ENCODE measurements at places on chromosomes 12 and 14. TPM values are rescaled to one million over a fixed set of nuclear protein-coding genes. Genes with fewer than 3 reads are reported as not detected.
A peak's percentile ranks its signal among the peaks of the same experiment; 100 is the strongest.

- no peak for DNase-seq
Observed at GRCh38 chr14:63492391-63492790, 50.8 kb downstream of the PPP2R5E start.

Gene RAD51AP1
- 3.7 TPM for total RNA-seq

DNA sequence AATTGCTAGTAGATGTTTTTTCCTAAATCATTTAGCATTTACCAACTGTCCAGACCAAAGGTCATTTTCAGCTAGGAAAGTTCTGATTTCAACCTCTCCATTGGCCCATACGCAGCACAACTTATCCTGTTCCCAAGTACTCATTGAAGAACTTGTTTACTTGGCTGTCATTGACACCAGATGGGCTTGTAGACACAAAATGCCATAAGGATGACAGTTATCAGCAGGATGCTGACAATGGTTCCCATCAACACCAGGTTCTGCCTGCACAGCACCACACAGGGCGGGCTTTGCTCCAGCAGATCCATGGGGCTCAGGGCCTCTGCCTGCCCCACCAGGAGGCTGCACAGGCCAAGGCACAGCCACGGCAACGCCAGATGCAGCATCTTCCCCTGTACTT is 36.5 kb upstream of the TMPRSS12 start:
- no peak for DNase-seq

Gene PARP11
- total RNA-seq: 11.4 TPM

Gene OTOGL
- total RNA-seq: 0.41 TPM

DNA sequence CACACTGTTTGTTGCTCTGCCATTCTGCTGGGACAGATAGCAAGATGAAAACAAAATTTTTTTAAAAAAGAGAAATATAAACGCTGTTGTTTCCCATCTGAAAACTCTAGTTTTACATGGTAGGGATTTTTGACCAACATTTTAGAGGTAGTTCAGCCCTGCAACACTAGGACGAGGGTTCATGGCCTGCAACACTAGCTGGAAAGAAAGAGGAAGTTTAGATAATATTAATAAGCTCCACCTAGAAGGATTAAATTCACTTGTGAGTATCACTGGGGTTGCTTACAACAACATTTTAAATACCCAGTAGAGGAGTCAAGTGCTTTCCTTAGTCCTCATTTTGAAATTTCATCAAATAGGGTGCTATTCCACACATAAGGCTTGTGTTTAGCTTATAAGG is 68.2 kb downstream of the SRGAP1 start:
- DNase-seq: no peak

Gene ZNF705A
- not detected for total RNA-seq

- DNase-seq: no peak
Observed at GRCh38 chr14:49975799-49976198, 82.9 kb downstream of the ARF6 start.

Gene CORO1C
- 171 TPM for total RNA-seq

DNA sequence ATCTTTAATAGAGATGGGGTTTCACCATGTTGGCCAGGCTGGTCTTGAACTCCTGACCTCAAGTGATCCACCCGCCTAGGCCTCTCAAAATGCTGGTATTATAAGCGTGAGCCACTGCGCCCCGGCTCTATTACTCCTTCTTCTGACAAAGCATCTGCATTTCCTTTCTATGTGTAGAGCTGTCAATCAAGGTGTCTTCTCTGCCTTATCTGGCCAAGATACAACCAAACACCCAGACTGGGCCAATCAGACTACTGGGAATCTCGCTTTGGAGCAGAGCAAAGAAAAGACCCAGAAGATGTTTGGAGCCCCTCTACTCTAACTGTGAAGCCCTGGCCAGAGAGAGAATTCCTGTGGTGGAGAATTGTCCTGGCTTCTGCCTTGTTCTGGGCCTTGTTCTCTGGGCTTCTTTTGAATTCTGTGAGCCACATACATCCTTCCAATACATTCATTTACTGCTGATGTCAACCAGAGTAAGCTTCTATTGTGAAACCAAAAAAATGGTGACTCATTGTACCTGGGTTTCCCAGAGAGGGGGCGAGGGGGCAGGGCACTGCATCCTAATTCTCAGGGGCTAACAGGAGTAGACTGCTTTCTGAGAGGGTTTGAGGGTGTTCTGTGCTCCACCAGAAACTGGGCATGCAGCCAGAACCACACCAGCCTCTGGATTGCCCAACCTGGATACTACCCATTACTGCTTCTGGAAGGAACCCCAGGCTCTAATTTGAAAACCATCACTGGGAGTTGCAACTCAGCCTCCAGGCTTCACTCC is 18.8 kb upstream of the FLVCR2 start:
- DNase-seq: no peak

DNA sequence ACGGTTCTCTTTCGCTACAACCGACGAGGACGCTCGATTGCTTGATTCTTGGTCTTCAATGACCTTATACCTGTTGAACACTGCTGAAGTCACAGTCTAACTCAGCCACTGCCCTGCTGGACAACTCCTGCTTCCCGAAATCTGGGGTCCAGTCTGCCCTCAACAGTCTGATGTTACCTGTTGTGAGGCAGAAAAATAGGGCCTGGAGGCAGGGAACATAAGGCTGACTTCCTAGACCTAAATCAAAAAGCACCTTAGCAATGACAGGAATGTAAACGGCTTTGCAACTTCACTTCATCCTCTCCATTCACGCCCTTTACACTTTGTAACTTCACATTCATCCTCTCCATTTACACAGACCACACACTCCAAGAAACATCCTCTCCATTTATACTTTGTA is 597 bp upstream of the GLTP start:
- no peak for DNase-seq

Gene MDGA2
- 39.1 TPM for total RNA-seq

DNA sequence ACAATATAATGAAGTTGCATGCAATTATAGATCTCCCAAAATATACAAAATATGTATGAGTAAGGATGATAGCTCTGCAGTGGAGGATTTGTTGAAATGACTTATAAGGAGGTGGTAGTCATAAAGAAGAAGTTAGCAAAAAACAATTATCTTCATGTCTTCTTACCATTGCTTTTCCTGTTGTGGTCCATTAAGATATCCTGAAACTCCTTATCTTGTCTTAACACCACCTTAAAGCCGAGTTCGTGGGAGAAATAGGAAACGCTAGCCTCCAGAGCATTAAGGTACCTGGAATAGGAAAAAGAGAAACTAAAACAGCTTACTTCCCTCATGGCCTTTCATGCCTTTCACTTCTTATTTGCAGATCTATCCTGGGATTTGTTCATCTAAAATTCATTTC is 15.2 kb downstream of the GUCY2C start:
- no peak for DNase-seq

Gene TMEM119
- 0.82 TPM for total RNA-seq

- no peak for DNase-seq
Observed at GRCh38 chr12:21764065-21764464, 10.4 kb downstream of the KCNJ8 start.

Gene ERP27
- total RNA-seq: not detected

Gene NAB2
- 30.2 TPM for total RNA-seq

GRCh38 chr12:52171950-52172512 is 19.8 kb downstream of the KRT80 start:
- no peak for DNase-seq

GRCh38 chr14:24296341-24297157 is 3.0 kb downstream of the DHRS1 start:
- DNase-seq: no peak

DNA sequence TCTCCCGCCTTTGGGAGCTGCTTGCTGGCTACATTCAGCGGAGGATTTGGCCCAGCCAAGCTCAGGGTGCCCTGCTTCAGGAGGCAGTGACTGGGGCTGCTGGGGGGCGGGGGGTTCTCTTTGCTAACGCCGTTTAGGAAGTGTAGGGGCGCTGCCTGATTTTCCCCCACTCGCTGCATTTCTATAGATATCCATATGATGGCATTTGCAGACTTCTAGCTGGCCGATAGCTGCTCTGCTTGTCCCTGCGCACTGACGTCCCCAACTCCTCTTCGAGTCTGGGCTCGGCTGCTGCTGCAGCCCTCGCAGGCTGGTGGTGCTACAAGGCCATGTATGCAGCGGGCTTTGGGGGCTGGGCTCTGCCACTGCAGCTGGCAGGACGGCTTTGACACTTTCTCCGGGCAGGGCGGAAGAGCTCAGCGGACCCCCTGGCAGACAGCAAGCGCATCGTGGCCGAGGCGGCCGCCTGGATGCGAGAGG is 3.1 kb downstream of the LRFN5 start:
- DNase-seq: peak; percentile 46

DNA sequence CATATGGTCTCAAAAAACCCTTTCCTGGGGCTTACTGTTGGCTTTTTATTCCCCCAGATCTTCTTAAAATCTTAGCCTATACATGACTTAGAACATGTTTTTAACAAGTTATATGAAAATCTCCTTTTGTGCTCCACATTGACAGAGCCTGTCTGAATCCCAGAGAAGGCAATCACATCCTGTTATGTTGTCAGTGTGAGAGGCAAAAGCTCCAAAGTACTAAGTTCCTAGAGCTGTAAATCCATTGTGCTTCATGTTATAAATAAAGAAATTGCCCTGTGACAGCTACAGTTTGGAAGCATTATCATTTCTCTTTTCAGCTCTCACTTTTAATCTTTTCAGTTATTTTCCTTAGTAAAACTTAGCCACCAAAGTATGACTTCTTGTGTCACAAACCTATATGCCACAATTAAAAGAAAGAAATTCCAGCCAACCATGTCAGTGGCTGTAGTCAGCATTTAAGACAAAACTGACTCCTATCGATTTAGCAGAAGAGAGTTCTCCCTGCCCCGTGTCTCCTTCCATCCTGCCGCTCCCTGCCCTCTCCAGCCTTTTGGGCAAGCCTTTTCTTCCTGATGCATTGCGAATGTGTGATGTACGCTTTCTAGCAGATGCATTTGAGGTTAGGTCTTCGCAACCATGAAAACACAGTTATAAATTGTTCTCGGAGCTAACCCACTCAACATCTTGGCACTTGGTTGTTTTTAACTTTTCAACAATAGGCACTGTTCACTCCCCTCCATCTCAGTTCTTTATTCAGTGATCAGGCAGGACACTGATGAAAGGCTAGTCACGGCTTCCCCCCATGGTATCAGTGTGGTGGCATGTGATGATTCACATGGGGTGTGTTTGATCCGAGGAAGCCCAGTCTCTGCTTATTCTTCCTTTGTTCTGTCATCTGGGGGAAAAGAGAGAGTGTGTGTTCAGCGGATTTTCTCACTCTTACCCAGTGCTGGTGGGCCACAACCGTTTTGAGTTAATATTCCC is 143.5 kb downstream of the SSPN start:
- peak; percentile 20 for DNase-seq

Gene KRT72
- total RNA-seq: not detected

Gene AICDA
- total RNA-seq: not detected

- DNase-seq: peak; percentile 59
Observed at GRCh38 chr12:128387811-128388422, 120.9 kb downstream of the TMEM132C start.

DNA sequence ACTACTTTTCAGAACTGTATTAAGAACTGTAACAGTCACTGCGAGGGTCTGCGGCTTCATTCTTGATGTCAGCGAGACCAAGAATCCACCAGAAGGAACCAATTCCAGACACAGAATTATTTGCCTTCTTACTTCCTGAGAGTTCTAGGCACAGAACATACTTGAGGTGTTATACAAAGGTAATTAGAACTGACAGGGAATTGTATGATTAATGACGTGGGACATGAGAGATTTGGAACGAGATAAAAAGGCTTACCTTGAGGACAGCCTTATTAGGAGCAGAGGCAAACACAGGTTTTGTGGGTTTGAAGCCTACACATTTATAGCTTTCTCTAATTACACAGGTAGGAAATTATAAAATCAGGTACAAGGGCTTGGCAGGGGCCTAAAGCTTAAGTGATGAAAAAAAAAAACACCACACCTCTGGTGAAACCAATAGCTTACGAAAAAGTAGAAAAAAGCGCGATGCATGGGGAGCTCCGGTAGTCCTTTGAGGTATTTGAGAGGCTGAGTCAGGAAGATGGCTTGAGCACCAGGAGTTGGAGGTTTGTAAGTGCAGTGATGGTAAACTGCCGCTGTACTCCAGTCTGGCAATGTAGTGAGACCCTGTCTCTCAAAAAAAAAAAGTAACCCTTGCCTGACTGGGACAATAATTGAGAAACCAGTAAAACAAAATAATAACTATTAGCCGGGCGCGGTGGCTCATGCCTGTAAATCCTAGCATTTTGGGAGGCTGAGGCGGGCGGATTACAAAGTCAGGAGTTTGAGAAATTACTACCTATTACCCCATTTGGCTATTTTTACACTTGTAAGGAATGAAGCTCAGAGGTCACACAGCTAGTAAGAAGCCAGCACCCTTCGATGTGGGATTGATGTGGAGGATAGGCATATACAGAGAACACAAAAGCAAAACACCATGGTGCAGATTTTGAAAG is 795 bp upstream of the ACOT2 start:
- DNase-seq: no peak

GRCh38 chr12:67590149-67590790 is 58.3 kb upstream of the DYRK2 start:
- DNase-seq: no peak

Gene KRT73
- total RNA-seq: not detected

- no peak for DNase-seq
Observed at GRCh38 chr14:36105401-36105800, 71.1 kb downstream of the PTCSC3 start.

Gene NFE2
- total RNA-seq: 0.82 TPM

DNA sequence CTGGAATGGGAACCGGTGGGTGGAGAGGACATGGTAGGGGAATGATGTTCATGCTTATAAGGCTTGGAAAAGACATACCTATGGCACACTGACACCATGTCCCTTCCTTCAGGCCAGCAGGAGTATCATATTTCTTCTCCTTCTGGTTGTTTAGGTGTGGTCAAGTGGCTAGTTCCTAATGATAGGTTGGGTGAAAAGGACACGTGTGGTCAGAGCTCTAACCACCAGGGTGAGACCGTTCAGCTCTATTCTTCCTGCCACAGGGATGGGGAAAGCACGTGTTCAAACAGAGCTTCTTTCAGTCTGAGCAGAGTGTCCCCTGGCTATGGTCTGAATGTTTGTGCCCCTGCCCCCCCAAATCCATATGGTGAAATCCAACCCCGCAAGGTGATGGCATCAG is 209.1 kb downstream of the PAX9 start:
- DNase-seq: no peak

Gene MUCL1
- not detected for total RNA-seq

Gene RILPL1
- total RNA-seq: 3.7 TPM

DNA sequence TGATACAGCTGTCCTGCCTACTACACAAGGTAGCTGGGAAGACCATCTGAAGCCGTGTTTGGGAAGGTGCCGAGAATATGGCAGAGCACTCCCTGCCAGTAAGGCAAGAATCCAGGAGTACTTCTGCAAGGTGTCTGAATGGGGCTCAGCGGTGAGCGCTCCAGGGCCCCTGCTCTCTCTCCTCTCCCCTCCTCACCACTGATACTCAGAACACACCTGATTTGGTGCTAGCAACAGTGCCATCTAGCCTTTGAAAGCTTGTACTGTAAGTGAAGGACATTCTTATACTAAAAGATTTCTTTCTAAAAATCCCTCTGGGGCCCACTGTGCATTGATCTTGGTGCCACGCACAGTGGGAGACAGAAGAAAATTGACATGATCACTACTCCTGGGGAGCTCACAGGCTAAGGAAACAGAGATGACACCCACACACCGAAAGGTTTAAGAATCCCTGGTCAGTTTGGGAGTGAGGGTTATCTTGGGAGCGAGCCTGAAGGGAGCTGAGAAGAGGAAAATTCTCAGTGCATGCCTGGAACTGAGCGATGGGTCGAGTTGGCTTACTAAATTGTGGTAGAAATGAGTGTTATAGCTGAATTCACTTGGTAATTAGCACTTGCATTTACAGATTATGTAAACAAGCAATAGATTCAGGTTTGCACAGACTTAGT is 216.9 kb downstream of the NTF3 start:
- no peak for DNase-seq

Gene PRICKLE1
- 8.6 TPM for total RNA-seq

Gene FIGNL2
- 0.82 TPM for total RNA-seq

Data from frontal cortex (tissue), 4 donors.